ENCODE measurements at places on chromosomes 12 and 14.

- no peak for DNase-seq
Measured at GRCh38 chr14:71245659-71246361, 338.6 kb downstream of the PCNX1 start.

DNA sequence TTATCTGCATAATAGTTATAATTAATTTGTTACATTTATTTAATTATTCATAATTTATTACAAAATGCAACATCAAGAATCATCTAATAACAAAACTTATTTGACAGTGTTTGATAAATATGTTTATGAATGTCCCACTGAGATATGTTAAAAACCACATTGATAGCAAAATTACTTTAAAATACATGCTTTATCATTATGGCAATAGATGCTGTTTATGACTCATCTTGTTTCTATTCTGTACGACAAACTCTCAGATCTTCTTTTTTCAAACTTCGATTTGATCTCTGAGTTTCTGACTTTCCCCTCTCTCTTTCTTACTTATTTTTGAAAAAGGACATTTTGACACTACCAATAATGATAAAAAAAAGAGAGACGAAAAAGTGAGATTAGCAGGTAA lies 56.8 kb upstream of the LRRK2 start:
- DNase-seq = no peak

- DNase-seq = no peak
Measured at GRCh38 chr12:29781705-29782266, 2.0 kb downstream of the TMTC1 start.

GRCh38 chr12:16385782-16386646 lies 38.6 kb downstream of the MGST1 start:
- no peak for DNase-seq

DNA sequence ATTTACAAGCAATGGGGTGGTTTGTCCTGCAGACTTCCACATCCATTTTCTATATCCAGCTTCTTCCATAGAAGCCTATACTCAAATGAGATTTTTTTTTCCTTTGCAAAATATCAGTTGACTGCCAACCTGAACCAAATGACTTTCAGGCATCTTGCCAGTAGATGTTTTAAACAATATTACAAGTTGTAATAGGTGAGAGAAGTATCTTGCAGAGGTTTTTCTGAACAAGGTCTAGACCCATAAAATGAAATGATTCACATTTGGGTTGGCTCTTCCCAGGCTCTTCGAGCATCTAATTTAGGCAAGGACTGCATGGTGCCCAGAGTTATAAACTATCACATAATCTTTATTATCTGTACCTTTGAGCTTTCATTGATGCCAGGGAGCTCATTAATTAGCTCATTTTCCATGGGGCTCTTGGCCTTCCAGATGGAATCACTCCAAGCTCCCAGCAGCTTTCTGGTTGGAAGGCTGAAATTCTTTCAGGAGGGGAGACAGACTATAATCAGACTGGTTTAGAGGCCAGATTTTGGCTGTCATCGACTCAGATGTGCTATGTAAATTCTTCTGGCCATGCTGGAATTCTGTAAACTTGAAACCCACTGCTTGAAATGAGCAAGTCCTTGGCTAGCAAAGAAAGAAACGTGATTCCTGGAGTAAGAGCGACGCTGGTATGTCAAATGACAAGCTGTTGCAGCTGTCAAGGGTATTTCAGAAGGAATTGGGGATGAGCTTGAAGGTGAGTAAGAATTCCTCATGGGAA lies 32.2 kb upstream of the DICER1 start:
- no peak for DNase-seq

GRCh38 chr12:10701843-10702242 lies 21.3 kb downstream of the YBX3 start:
- no peak for DNase-seq

- DNase-seq = no peak
Measured at GRCh38 chr14:37932008-37932407, 275.7 kb upstream of the SSTR1 start.

DNA sequence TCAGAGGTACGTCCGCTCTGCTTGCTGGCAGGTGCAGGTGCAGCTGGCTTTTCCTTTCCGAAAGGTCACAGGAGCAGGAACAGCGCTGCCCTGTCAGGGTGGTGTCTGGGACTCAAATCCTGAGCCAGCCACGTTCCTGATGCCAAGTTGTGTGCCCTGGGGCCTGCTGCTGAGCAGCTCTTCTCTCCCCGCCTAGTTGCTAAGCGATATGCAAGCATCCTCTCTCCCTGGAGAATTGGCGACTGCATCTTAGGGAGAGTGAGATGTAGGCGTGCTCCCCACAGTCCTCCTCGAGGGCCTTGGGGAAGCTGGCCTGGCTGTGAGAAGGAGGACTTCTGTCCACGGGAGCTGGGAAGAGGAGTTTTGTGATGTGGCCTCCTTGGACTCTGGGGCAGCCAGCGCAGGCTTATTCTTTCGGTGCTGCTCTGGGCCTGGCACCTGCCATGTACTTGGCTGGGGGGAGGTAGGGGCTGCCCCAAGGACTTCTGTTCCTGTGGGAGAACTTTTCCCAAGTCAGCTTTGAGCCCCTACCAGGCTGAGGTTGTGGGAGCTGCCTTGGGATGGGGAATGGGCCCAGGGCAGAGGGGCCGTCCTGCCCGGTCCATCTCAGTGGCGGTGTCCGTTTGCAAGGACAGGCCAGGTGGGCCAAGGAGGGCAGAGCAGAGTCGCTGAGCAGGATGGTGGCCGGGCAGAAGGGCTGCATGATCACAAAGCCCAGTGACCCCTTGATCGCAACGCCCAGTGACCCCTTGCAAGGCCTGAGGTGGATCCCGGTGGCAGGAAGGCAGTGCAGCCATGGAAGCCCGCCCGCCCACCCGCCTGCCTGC lies 183.5 kb downstream of the ADGRD1 start:
- DNase-seq = no peak

DNA sequence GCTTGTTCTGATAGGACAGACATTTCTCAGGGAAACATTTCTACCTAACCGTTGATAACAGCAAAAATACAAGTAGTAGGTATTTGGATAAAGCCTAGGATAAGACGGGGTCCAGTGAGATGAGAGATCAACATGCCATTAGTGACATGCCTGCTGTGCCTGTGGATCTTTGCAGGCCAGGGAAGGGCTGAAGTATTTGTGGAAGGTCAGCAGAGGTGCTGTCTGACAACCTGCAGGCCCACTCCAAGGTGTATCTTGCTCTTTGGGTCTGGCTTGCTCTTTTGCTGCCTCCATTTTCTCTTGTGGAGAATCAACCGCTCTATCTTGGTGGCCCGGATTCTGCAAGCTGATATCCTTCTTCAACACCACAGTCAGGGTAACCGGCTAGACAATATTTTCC lies 46.7 kb downstream of the MSRB3 start:
- DNase-seq = no peak

- no peak for DNase-seq
Measured at GRCh38 chr12:49342914-49343731, 3.6 kb upstream of the DNAJC22 start.

- DNase-seq = no peak
Measured at GRCh38 chr12:105425254-105426174, 95.0 kb downstream of the C12orf75 start.

GRCh38 chr12:86484473-86484872 lies 228.3 kb upstream of the MGAT4C start:
- DNase-seq = no peak

- DNase-seq = no peak
Measured at GRCh38 chr14:63011623-63012022, 33.6 kb downstream of the KCNH5 start.

DNA sequence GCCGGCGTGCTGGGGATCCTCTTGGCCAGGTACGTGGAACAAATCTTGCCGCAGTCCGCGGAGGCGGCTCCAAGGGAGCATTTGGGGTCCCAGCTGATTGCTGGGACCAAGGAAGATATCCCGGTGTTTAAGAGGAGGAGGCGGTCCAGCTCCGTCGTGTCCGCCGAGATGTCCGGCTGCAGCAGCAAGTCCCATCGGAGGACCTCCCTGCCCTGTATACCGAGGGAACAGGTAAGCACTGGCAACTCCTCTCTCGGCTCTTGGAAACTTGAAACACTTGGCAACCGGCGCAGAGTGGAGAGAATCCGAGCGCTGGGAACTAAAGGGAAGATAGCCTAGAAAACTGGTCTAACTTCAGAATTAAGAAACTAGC lies 1.7 kb downstream of the PDE3A start:
- no peak for DNase-seq

- no peak for DNase-seq
Measured at GRCh38 chr12:75816897-75817296, 214.7 kb downstream of the PHLDA1 start.

DNA sequence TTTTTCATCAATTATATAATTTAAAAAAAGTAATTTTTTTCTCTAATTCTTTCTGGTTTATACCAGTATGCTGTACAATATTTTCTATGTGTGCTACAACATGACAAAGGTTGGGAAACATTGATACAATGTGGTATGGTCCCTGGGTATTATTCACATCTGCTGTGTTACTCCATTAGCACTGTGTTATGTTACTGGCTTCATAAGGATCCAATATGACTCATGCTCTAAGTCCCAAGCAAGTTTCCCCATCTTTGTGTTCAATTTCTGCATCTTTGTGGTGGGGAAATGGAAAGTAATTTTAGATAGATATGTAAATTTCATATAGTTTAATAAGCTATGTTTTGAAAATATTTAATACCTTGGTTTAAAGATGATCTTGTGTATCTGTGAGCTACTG lies 35.8 kb downstream of the FBXO33 start:
- DNase-seq = no peak

GRCh38 chr14:77122526-77123125 lies 19.0 kb downstream of the ZDHHC22 start:
- DNase-seq = no peak

GRCh38 chr12:94427501-94428381 lies 31.9 kb downstream of the CEP83 start:
- no peak for DNase-seq

GRCh38 chr14:65802196-65802595 lies 389.7 kb downstream of the FUT8 start:
- no peak for DNase-seq

- DNase-seq = no peak
Measured at GRCh38 chr12:678747-679712, 15.8 kb upstream of the NINJ2 start.

DNA sequence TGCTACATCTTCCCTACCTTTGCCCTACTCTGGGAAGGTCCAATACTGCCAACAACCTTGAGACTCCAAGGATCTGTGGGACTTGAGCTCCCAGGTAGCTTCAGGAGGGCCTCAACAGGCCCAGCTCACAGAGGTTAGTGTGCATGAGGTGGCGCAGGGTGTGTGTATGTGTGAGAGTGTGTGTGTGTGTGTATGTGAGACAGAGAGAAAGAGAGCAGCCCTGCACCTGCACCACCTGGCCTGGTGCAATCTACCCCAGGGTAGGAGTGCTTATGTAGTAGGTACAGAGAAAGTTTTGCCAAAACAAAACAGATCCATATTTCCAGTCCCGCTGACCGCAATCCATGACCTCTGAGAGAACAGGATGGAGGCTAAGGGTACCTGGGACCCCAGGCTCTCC lies 24.6 kb downstream of the TMEM229B start:
- DNase-seq = no peak

All from activated CD8-positive, alpha-beta memory T cell treated with anti-CD3 and anti-CD28 coated beads for 1 hour (primary cell).